Chondrocyte (in vitro differentiated cells): ENCODE measurements at places on chromosomes 3 and 15. TPM values are rescaled to one million over a fixed set of nuclear protein-coding genes. Genes with fewer than 3 reads are reported as not detected.

GRCh38 chr3:48402281-48402732 is 27.6 kb downstream of the PLXNB1 start:
- no peaks in the 10 kb centered on the region for H3K27me3 ChIP-seq
- peak; percentile 94 for DNase-seq
- H3K36me3 ChIP-seq = peaks cover 24% of the 10 kb centered on the region
- H3K27ac ChIP-seq = peak overlapping the region; percentile 91
- peak overlapping the region; percentile 26 for H3K4me3 ChIP-seq
- peaks cover 27% of the 10 kb centered on the region for H3K4me1 ChIP-seq

GRCh38 chr15:71508081-71508682 is 302.2 kb upstream of the NR2E3 start:
- H3K4me1 ChIP-seq = peaks cover 26% of the 10 kb centered on the region
- H3K27ac ChIP-seq = no peak overlapping the region
- DNase-seq = no peak
- no peak overlapping the region for H3K4me3 ChIP-seq

Gene SH3GL3
- not detected in 3 replicates for total RNA-seq

- peaks cover 46% of the 10 kb centered on the region for H3K4me1 ChIP-seq
- H3K4me3 ChIP-seq = peak overlapping the region; percentile 88
- H3K27ac ChIP-seq = peak overlapping the region; percentile 100
- H3K27me3 ChIP-seq = no peaks in the 10 kb centered on the region
Measured at GRCh38 chr3:28348265-28348628, 274 bp upstream of the ZCWPW2 start.
